ENCODE measurements at places on chromosomes 1 and 21.

GRCh38 chr1:210321552-210321951 lies 7.2 kb upstream of the HHAT start:
- H3K36me3 ChIP-seq = no peaks in the 10 kb centered on the region
- no peak for DNase-seq
- H3K27ac ChIP-seq = no peak overlapping the region
- H3K4me1 ChIP-seq = no peaks in the 10 kb centered on the region
- peaks cover 5% of the 10 kb centered on the region for H3K27me3 ChIP-seq
- H3K4me3 ChIP-seq = no peak overlapping the region

DNA sequence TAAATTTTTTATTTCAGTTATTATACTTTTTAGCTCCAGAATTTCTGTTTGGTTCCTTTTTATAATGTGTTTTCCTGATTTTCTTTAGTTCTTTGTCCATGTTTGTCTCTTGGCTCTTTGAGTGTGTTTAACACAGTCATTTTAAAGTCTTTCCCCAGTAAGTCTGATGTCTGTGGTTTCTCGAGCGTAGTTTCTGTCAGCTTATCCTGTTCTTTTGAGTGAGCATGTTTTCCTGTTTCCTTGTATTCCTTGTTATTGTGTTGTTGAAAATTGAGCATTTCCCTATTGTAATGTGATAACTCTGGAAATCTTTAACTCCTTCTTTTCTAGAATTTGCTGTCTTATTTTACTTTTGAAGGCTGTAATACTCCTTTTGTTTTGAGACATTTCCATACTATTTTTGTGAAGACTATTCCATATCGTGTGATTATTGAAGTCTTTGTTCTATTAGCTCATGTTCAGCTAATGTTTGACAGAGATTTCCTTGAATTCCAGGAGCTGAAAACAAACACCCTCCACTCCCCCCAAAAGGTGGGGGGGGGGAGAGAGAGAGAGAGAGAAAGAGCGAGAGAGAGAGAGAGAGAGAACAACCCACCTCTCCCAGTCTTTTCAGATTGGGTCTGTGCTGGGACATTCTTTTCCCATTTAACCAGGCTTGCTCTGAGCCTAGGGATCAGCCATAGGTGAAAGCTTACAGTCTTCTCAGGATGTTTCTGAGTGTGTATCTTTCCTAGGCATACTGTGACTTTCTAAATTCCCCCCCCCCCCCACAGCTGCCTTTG lies 38.3 kb downstream of the SDCCAG8 start:
- DNase-seq = no peak
- H3K27ac ChIP-seq = no peak overlapping the region
- peaks cover 4% of the 10 kb centered on the region for H3K36me3 ChIP-seq

DNA sequence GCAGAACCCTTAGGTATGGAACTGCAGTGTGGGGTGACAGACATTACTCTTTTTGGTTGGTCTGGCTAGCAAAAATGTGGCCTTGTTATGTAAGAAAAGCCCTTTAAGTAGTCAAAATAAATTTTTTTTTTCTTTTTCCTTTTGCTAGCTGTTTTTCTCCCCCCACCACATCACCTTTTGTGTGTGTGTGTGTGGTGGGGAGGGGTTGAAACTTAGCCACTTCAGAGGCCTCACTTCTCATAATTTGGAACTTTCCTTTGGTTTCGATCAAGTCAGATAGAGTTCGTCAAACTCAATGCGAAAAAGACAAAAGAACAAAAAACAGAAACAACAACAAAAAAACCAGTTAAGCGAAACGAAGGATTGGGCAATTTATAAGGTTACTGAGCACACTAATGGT lies 1.9 kb upstream of the PRMT2 start:
- H3K4me3 ChIP-seq = no peak overlapping the region
- peaks cover 3% of the 10 kb centered on the region for H3K36me3 ChIP-seq
- DNase-seq = no peak
- no peak overlapping the region for H3K27ac ChIP-seq
- peaks cover 3% of the 10 kb centered on the region for H3K27me3 ChIP-seq
- peaks cover 4% of the 10 kb centered on the region for H3K4me1 ChIP-seq

- H3K36me3 ChIP-seq = no peaks in the 10 kb centered on the region
- no peaks in the 10 kb centered on the region for H3K27me3 ChIP-seq
- no peaks in the 10 kb centered on the region for H3K4me1 ChIP-seq
- no peak overlapping the region for H3K27ac ChIP-seq
- no peak for DNase-seq
- H3K4me3 ChIP-seq = no peak overlapping the region
These were observed 86.7 kb upstream of the MARK1 start for GRCh38 chr1:220441211-220441610.
